ENCODE measurements at places on chromosomes 2 and 18.

DNA sequence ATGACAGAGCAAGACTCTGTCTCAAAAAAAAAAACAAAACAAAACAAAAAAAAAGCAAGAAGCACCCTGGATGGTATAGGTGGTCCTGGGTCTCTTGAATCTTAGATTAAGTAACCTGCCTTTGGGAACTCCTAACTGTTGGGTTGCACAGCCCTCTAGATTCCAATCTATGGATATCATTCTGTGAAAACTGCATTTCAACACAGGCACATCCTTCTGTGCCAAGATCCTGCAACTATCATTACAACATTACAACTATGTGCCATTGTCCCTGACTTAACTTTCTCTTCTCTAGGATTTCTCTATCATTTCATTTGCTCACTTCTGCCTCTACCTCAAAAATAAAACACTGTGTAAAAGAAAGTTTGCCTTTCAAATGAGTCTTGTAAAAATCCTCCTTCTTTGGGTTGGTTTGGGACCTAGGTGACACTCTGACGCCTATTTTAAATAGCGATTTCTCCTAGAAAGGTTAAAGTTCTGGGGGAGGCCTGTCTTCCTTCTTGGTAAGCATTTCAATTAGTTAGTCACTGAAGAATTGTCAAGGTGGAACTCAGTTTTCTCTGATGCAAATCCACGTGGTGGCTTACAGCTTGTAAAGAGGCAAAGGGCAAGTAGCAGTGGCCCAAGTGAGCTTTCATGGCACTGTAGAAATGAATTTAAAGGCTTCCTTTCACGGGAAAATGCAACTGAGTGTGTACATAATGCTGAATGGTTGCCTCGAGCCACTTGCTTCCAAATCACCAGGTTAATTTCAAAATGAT is 9.2 kb downstream of the LGALSL start:
- no peak for DNase-seq

GRCh38 chr2:3637692-3638455 is 20.1 kb upstream of the ALLC start:
- no peak for DNase-seq

- peak; percentile 88 for DNase-seq
Observed at GRCh38 chr2:134181219-134181618, 72.7 kb upstream of the MGAT5 start.

GRCh38 chr2:85584857-85585780 is 888 bp downstream of the VAMP5 start:
- DNase-seq, result peak; percentile 72

DNA sequence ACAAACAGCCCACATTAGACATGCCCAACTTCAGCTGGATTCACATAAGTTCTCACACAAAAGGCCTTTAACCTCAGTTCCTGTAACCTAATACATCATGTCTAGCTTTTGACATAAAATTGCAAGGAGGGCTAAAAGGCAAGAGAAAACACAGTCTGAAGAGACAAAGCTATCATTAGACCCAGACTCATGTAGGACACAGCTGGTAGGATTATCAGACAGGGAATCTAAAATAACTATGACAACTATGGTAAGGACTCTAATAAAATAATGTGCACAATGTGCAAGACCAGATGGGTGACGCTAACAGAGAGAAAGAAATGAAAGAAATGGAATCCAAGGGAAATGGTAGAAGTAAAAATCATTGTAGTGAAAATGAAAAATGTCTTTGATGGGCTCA is 643.2 kb upstream of the RAB6C start:
- DNase-seq, result no peak

- DNase-seq, result peak; percentile 50
Observed at GRCh38 chr2:218981881-218982585, 3.0 kb downstream of the FEV start.

GRCh38 chr2:68766376-68766845 is 31.8 kb downstream of the ARHGAP25 start:
- DNase-seq, result peak; percentile 65

DNA sequence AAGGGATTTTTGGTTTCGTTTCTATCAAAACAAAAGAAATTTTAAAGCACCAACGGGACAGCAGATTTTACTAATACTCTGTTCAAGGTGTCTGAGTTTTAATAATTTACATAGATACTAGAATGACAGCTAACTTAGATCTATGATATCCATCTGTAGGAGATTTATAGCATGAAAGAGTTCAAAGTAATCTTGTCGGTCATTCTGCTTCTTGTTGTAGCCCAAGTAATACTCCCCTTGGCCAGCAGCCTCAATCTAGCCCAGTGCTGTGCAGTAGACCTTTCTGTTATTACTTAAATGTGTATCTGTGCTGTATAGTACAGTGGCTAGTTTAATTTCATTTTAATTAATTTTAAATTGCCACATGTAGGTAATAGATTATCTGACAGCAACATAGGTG is 44.7 kb downstream of the ANKRD12 start:
- DNase-seq, result no peak

- no peak for DNase-seq
Observed at GRCh38 chr18:486929-487740, 13.4 kb downstream of the COLEC12 start.

- DNase-seq, result no peak
Observed at GRCh38 chr2:15863089-15863488, 77.3 kb upstream of the MYCN start.

DNA sequence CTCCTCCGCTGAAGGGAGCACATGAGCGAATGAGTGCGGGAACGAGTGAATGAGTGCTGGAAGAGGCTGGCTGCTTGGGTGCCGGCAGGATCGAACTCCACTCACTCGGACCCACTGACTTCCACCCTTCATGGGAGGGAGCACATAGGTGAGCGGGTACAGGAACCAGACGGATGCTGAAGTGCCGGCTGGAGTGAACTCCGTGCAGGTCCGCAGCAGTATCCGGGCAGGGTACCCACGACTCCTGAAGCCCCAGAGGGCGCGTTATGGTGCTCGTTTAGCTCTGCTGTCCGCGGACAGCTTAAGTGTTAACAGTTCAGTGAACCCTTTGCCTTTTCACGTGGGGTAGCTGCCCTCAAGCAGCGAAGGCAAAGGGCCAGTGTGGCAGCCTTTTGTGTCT is 23.2 kb downstream of the RPRM start:
- no peak for DNase-seq

- no peak for DNase-seq
Observed at GRCh38 chr2:230268606-230269243, 43.2 kb downstream of the SP140 start.
